ENCODE measurements at places on chromosomes 5 and 9. TPM values are rescaled to one million over a fixed set of nuclear protein-coding genes. Genes with fewer than 3 reads are reported as not detected.

GRCh38 chr9:92392690-92393089 lies 11.7 kb downstream of the OGN start:
- no peaks in the 10 kb centered on the region for H3K4me1 ChIP-seq
- no peaks in the 10 kb centered on the region for H3K36me3 ChIP-seq
- no peak overlapping the region for H3K27ac ChIP-seq

- H3K4me1 ChIP-seq = no peaks in the 10 kb centered on the region
- no peak overlapping the region for H3K27ac ChIP-seq
- H3K36me3 ChIP-seq = no peaks in the 10 kb centered on the region
- DNase-seq = no peak
- H3K4me3 ChIP-seq = no peak overlapping the region
These were observed 45.7 kb downstream of the SEMA5A start for GRCh38 chr5:9500193-9500592.

DNA sequence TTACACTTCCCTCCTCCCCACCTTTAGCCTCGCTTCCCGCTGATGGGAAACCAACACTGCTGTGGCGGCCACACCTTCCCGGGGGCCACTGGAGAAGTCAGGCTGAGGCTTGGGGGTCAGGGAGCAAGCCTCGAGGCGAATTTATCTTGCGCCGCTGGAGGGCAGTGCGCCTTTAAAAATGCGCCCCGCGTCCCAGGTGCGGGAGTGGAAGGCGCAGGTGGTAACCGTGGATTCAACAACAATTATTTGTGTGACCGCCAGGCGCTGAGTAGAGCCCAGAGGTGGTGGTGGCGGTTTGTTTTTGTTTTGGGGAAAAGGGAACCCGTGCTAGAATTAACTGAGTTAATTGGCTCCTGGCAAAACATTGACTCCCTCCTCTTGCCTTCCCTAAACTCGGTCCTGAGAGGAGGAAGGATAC lies 1.1 kb downstream of the CFAP77 start:
- H3K36me3 ChIP-seq = no peaks in the 10 kb centered on the region
- peaks cover 4% of the 10 kb centered on the region for H3K27me3 ChIP-seq
- DNase-seq = peak; percentile 73
- no peaks in the 10 kb centered on the region for H3K4me1 ChIP-seq
- H3K4me3 ChIP-seq = no peak overlapping the region

DNA sequence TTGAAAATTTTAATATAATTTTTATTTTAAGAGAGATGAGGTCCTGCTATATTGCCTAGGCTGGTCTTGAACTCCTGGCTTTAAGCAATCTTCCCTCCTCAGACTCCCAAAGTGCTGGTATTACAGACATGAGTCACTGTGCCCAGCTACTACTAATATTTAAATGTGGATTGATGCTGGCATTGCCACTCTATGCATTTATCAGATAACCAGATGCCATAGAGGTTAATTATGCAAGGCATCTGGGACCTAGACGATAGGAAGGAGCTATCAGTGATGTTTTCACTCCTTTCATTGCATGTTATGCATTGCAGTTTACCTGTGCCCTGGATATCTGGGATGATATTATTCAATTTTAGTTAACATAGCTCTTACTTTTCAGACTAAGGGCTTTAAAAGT lies 127.0 kb downstream of the RPS23 start:
- no peak overlapping the region for H3K4me3 ChIP-seq
- H3K36me3 ChIP-seq = no peaks in the 10 kb centered on the region
- no peak overlapping the region for H3K27ac ChIP-seq
- DNase-seq = no peak
- no peaks in the 10 kb centered on the region for H3K27me3 ChIP-seq

DNA sequence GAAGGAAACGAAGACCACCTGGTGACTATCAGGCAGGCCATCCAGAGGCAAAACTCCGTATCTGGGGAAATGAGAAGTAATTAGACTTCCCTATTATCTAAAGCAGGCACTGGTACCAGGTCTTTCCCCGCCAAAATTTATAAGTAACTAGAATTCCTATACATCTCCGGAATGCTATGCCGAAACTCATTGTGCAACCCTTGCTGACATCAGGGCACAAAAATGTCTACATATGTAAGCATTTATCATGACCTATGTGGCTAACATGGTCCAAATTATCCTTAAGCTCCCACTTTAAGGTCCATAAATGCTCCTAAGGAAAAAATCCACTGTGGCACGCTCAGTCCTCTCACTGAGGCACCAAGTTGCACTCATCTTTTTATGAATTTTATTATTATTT lies 17.8 kb downstream of the ACTL7B start:
- H3K27ac ChIP-seq = no peak overlapping the region
- DNase-seq = no peak
- no peaks in the 10 kb centered on the region for H3K4me1 ChIP-seq
- H3K27me3 ChIP-seq = no peaks in the 10 kb centered on the region
- no peaks in the 10 kb centered on the region for H3K36me3 ChIP-seq
- H3K4me3 ChIP-seq = no peak overlapping the region

DNA sequence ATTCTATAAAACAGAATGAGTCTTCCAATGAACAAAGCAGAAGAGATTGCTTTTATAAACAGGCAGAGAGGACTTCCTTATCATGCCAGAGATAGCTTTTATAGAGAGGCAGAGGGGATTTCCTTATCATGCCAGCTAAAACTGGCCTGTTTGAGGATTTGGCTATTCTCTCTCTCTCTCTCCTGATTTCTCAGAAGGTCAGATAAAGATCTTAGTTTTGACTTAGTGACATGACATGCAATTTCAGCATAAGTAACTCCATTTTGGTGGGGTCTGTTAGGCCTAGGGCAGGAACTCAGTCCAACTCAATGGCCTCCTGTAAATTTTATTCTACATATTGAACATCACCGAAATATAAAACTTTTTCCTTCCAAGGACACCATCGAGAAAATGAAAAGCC lies 31.5 kb upstream of the DENND4C start:
- no peak for DNase-seq
- no peak overlapping the region for H3K27ac ChIP-seq
- no peaks in the 10 kb centered on the region for H3K27me3 ChIP-seq
- H3K36me3 ChIP-seq = no peaks in the 10 kb centered on the region
- H3K4me3 ChIP-seq = no peak overlapping the region

- no peaks in the 10 kb centered on the region for H3K27me3 ChIP-seq
- H3K4me1 ChIP-seq = no peaks in the 10 kb centered on the region
- H3K4me3 ChIP-seq = no peak overlapping the region
- DNase-seq = no peak
These were observed 155.2 kb downstream of the FRMD3 start for GRCh38 chr9:83383034-83383433.

- no peaks in the 10 kb centered on the region for H3K36me3 ChIP-seq
- no peaks in the 10 kb centered on the region for H3K27me3 ChIP-seq
- H3K4me3 ChIP-seq = no peak overlapping the region
- no peak overlapping the region for H3K27ac ChIP-seq
- H3K4me1 ChIP-seq = no peaks in the 10 kb centered on the region
These were observed 6.6 kb downstream of the SLC46A2 start for GRCh38 chr9:112884101-112884500.

DNA sequence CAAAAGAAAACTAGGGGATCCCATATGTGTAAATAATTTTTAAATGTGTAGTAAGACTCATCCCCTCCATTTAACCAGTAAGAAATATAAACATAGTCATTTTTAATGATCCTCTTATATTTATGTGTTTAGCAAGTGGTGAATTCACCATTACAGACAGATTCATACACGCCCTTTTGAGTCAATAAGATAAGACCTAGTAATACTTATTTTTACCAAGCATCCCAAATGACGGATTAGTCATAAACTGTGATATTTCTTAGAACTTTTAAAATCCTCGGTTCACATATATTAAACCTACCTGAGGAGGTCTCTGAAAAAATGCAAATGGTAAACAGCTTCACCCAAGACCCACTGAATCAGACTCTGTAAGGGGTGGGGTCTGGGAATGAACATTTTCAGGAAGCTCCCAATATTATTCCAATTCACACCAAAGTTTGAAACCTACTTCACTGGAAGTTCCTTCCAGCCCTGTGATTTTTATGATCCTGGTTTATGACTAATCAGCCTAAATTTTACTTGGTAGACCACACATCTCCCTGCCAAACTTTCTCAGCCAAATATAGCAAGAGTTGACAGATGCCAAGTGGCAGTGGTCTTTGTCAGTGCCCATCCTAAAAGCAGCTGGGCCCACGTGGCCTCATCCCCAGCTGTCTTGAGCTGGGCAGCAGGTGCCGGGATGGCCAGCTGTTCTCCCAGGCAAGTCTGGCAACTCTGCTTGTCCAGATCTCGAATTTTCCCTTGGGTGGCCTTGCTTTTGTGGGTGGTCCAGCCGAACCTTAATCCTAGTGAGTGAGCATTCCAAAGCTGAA lies 559.0 kb upstream of the RGMB start:
- no peaks in the 10 kb centered on the region for H3K4me1 ChIP-seq
- H3K36me3 ChIP-seq = no peaks in the 10 kb centered on the region

GRCh38 chr9:37371565-37372464 lies 50.7 kb upstream of the GRHPR start:
- H3K36me3 ChIP-seq = no peaks in the 10 kb centered on the region
- DNase-seq = peak; percentile 4
- H3K4me1 ChIP-seq = no peaks in the 10 kb centered on the region
- H3K27ac ChIP-seq = no peak overlapping the region
- no peaks in the 10 kb centered on the region for H3K27me3 ChIP-seq

DNA sequence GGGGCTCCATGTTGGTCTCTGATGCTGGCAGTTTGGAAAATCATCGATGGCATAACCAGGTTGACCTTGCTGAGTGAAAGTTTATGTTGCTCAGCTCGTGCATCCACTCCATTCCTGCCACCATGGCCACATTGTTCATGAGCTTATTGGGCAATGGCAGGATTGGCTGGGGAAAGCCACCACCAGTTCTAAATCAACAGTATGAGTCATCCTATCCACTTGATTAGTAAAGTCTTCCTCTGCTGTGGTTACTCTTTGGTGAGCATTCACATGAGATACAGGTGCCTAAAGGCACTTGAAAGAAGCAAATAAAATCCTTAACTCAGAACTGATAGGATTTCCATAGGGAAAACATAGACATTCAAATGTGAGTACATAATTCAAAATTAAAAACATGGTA lies 131.8 kb upstream of the FBN2 start:
- H3K36me3 ChIP-seq = no peaks in the 10 kb centered on the region
- no peak for DNase-seq
- no peaks in the 10 kb centered on the region for H3K4me1 ChIP-seq
- H3K27me3 ChIP-seq = no peaks in the 10 kb centered on the region
- no peak overlapping the region for H3K27ac ChIP-seq
- H3K4me3 ChIP-seq = no peak overlapping the region

- no peaks in the 10 kb centered on the region for H3K36me3 ChIP-seq
- H3K27me3 ChIP-seq = no peaks in the 10 kb centered on the region
- H3K4me1 ChIP-seq = no peaks in the 10 kb centered on the region
These were observed 63.9 kb downstream of the FAM114A2 start for GRCh38 chr5:153974813-153975163.

DNA sequence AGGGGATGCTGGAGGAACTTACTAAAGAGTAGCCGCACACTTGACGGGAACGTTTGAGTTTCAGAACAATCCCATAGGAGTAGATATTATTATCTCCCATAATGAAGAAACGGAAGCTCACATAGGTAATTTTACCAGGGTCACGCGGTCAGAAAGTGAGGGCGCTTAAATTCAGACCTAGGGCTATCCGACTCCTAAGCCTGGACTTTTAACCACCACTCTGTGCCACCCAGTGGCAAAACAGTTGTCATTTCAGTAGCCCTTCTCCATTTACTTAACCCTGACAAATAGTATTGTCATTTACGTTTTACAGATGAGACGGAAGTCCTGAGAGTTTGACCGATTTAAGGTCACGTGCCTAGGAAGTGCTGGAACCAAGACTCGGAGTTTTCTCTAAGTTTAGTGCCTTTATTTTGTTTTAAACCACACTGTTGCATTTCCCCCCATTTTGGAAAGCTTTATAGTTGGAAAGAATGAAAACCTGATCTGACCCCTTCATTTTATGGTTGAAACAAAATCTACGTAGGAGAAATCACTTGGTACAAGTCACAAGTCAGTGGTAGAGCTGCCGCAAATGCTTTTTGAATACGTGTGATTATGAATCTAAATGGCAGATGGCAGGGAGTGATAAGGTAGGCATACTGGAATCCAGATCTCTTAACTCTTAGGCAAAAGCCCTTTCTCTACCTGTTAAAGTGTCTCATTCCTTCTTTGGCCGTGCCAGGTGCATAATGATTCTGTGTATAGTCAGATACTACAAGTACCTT lies 650 bp downstream of the MRRF start:
- H3K27me3 ChIP-seq = no peaks in the 10 kb centered on the region
- peaks cover 5% of the 10 kb centered on the region for H3K4me1 ChIP-seq

DNA sequence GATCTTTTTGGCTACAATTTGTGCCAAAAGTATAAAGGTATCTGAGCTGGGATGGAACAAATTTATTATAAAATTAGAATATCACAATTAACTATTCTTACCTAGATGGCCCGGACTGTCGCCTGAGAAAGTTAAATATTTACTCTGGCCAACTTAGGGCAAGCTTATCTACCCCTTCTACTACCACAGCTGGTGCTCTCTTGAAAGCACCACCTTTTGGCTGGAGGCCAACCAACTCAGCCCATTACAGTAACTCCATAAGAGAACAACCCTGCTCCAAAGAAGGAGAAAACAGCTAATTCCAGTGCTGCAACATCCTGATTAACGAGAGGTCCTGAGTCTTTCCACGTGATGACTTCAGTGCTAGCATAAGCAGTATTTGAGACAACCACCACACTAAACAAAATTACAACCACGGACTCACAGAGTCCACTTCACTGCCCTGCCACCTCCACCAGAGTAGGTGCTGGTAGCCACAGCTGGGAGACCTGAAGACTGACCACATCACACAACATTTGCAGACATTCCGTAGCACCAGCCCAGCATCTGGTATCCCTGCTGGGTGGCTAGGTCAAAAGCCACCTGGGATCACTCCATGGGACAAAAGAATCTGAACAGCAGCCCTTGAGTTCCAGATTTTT lies 43.2 kb downstream of the RGMB start:
- no peak for DNase-seq
- no peak overlapping the region for H3K27ac ChIP-seq
- no peaks in the 10 kb centered on the region for H3K36me3 ChIP-seq
- no peaks in the 10 kb centered on the region for H3K27me3 ChIP-seq
- H3K4me1 ChIP-seq = no peaks in the 10 kb centered on the region
- no peak overlapping the region for H3K4me3 ChIP-seq

DNA sequence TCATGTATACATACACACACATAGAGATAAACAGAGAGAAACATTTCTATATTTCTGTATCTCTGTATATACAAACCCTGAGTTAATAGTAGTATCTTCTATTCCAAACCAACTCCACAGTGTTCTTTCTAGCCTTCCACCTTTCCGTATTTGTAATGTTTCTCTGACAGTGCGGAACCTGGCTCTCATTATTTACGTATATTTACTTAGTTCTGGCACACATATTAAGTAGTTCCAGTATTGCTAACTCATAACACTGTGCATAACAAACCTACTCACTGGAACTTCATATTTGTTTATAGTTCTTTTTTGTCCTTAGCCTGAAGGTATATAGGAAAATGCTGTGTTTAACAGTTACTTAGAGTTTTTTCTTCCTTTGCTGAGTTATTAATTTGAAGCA lies 6.5 kb downstream of the OGN start:
- H3K36me3 ChIP-seq = no peaks in the 10 kb centered on the region
- no peak overlapping the region for H3K4me3 ChIP-seq
- H3K4me1 ChIP-seq = no peaks in the 10 kb centered on the region
- H3K27ac ChIP-seq = no peak overlapping the region
- no peak for DNase-seq

GRCh38 chr9:124267271-124267807 lies 9.6 kb downstream of the NEK6 start:
- DNase-seq = no peak
- no peaks in the 10 kb centered on the region for H3K36me3 ChIP-seq
- peaks cover 29% of the 10 kb centered on the region for H3K4me1 ChIP-seq

Gene RNF208
- 22.8 TPM for polyA plus RNA-seq

Gene PCDHGA5
- polyA plus RNA-seq = not detected

Gene AP3B1
- polyA plus RNA-seq = 53.2 TPM

Gene OBP2B
- polyA plus RNA-seq = not detected

Gene EIF4E1B
- polyA plus RNA-seq = not detected

Gene IL4
- not detected for polyA plus RNA-seq

Gene CBY3
- polyA plus RNA-seq = not detected

Gene PCDHA4
- polyA plus RNA-seq = 1.1 TPM

Gene GDNF
- polyA plus RNA-seq = 0.34 TPM
